ENCODE measurements at places on chromosomes 1 and 21.

DNA sequence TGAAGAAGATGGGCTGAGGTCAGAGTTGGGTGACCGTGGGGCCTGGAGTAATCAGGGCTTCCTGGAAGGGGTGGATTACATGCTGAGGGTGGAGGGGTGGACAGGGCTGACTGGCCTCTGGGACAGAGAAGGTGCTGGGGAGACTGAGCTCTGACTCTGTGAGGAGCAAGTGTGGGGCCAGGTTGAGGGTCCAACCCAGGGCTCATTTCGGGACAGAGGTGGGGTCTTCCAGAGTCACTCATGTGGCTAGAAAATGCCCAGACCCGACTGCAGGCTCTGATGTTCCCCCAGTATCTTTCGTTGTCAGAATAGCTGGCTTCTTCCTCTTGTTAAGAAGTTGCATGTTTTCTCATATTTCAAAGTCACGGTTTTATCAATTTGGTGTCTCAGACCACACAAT lies 311.8 kb downstream of the PTPRU start:
- DNase-seq: no peak

GRCh38 chr21:45270306-45270821 lies 17.3 kb downstream of the POFUT2 start:
- no peak for DNase-seq

GRCh38 chr1:221998781-221999180 lies 256.9 kb upstream of the DUSP10 start:
- no peak for DNase-seq

DNA sequence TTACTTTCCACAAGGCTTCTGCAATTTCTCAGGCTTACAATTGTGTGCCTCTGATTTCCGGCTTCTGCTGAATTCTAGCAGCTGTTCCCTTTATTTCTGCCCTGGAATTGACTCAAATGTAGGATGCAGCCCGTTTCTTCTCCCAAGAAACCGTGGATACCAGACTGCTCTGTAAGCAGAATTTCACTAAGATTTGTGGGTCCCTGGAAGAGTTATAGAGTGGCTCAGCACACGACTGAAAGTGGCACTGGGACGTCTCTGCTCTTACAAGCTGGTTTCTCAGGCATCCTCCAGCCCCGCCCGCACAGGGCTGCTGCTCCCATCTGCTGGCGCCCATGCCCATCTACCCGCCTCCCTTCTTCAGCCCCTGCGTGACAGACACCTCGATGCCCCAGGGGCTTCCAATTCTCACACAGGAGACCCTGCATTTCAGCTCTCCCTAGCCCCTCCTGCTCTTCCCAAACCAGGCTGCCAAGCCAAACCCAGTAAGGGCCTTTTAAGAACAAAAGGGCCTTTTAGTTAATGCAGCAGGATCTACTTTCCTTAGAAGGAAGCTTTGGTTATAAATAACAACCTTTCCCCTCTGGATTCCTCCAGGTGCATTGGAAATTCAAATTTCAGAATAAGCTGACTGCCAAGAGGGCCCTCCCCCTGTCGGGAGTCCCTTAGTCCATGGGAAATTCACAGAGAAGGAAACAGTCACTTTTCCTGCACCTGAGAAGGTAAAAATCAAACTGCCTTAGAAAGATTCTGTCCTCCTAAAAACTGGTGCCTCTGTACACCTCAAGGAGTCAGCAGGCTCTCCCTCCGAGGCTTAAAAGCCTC lies 45.4 kb upstream of the TENT5B start:
- no peak for DNase-seq

DNA sequence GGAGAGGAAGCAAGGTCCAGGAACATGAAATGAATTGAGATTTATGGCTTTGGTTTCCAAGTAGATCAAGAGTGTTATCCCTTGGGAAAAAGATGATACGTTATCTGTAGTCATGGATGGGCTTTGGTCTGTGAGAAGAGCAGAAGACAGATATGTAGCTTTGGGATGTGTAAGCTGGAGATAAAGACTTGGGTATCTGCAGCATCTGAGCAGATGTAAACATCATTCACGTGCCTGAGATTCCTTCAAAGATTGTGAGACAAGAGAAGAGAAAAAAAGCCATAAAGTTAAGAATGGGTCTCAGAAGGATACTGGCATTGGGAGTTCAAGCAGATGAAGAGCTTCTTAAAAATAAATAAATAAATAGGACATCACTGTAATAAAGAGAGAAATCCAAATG lies 217.8 kb downstream of the PTPRC start:
- DNase-seq: no peak

DNA sequence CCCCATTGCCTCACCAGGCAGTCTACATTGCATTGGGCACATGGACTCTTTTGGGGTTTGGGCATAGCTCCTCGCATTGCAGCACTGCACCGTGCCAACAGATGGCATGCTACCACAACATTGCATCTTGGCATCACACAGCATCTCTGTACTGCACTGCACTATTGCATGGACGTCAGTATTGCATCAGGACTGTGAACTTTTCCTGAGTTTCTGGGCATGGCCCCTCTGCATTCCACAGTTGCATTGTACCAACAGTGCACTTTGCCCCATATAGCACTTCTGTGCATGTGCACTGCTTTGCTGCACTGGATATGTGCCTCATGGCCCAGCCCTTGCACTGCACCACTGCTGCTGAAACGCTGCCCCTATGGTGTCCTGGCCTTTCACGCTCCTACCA lies 9.6 kb downstream of the PTPRU start:
- DNase-seq: no peak

DNA sequence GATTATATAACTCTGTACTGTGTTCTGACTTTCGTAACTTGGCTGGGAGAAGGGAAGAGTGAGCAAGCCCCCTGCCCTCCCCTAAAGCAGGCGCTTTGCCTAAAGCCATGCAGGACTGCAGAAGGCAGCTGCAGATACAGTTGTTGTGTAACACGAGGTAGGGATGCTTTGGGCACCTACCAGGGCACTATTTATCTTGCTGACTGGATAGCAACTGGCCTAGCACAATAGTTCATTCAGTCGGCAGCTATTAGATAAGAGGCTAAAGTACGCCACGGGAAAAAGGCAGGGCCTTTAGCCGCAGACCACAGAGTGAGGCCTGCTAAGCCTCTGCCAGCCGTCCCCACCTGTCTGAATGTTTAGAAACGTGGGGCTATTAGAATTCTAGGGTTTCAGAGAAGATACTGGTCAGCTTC lies 80.9 kb downstream of the TTC3 start:
- DNase-seq: no peak

DNA sequence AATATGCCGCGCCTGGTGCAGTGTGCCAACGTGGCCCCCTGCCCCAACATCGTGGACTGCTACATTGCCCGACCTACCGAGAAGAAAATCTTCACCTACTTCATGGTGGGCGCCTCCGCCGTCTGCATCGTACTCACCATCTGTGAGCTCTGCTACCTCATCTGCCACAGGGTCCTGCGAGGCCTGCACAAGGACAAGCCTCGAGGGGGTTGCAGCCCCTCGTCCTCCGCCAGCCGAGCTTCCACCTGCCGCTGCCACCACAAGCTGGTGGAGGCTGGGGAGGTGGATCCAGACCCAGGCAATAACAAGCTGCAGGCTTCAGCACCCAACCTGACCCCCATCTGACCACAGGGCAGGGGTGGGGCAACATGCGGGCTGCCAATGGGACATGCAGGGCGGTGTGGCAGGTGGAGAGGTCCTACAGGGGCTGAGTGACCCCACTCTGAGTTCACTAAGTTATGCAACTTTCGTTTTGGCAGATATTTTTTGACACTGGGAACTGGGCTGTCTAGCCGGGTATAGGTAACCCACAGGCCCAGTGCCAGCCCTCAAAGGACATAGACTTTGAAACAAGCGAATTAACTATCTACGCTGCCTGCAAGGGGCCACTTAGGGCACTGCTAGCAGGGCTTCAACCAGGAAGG lies 4.3 kb downstream of the GJB3 start:
- DNase-seq: no peak

GRCh38 chr1:224852901-224853568 lies 76.4 kb upstream of the DNAH14 start:
- DNase-seq: peak; percentile 19

- DNase-seq: peak; percentile 15
Observed at GRCh38 chr1:234433563-234434285, 45.3 kb downstream of the TARBP1 start.

DNA sequence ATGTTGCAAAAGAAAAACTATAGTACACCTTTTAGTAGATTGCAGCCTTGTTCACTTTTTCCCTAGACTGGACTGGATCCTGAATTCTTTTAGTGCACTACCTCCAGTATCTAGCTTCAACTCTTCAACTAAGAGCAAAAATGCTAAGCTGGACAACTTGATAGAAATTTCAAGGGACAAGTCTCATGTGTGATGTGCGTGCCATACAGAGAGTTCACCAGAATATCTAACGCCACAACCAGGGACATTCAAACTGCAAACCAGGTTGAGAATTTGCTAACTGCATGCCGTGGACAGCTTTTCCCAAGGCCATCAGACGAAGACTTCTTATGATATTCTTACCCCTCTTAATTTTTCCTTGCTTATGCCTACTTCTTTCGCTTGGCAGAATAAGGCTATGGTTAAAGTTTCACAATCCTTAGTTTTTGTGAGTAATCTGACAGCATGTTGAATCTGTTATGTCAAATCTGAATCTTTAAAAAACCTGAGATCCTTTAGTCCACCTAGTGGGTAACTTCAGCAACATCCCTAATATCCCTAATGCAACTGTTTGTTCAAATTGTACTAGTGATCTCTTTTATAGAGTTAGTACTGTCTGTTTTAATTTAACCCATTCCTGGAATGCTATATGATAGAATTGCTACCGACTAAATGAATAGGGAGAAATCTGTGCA lies 66.4 kb downstream of the DDAH1 start:
- no peak for DNase-seq

DNA sequence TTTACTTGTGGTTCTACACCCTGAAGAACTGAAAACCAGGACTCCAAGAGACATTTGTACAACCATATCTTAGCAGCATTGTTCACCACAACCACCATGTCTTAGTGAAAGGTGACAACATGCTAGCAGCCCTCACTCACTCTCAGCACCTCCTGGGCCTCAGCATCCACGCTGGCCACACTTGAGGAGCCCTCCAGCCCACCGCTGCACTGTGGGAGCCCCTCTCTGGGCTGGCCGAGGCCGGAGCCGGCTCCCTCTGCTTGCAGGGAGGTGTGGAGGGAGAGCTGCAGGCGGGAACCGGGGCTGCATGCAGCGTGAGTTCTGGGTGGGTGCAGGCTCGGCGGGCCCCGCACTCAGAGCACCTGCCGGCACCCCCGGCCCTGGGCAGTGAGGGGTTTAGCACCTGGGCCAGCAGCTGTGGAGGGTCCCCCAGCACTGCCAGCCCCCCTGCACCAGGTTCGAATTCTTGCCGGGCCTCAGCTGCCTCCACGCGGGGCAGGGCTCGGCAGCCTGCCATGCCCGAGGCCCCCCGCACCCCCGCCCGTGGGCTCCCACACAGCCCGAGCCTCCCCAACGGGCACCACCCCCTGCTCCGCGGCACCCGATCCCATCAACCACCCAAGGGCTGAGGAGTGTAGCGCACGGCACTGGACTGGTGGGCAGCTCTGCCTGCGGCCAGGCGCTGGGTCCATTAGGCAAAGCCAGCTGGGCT lies 9.2 kb downstream of the C1orf159 start:
- no peak for DNase-seq

DNA sequence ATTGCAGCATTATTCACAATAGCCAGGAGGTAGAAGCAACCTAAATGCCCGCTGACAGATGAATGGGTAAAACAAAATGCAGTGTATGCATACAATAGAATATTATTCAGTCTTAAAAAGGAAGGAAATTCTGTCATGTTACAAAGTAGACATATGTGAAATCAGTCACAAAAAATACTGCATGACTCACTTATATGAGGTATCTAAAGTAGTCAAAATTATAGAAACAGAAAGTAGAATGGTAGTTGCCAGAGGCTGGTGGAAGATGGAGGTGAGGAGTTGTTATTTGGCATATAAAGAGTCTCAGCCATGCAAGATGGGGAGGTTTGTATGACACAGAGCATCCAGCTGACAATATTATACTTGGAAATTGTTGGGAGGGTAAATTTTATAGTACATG lies 43.0 kb upstream of the EGLN1 start:
- no peak for DNase-seq

- DNase-seq: no peak
Observed at GRCh38 chr1:236753516-236753915, 41.6 kb upstream of the MTR start.

GRCh38 chr1:10610901-10611600 lies 136.3 kb downstream of the PEX14 start:
- DNase-seq: no peak

DNA sequence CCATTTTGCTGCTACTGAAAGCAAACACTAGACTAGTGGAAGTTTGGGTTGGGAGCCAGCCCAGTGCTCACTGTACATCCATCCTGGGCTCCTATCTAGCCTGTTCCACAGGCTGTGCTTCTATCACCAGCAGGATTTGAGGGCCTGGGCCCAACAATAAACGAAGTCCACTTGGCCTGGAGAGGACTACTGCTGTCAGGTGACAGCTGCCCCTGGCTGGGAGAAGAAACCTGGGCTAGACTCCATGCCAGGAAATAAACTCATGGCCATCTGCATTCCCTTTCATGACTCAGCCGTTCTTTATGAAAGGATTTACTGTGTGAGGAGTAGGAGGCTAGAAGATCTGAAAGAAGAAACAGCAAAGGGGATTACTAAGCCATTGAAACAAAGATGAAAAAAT lies 35.5 kb downstream of the COLGALT2 start:
- peak; percentile 54 for DNase-seq
